ENCODE measurements at places on chromosomes 12 and 14. TPM values are rescaled to one million over a fixed set of nuclear protein-coding genes. Genes with fewer than 3 reads are reported as not detected.

KLHDC1 gene
- polyA plus RNA-seq: 2.3 TPM

DDX55 gene
- polyA plus RNA-seq: 9.2 TPM

DNA sequence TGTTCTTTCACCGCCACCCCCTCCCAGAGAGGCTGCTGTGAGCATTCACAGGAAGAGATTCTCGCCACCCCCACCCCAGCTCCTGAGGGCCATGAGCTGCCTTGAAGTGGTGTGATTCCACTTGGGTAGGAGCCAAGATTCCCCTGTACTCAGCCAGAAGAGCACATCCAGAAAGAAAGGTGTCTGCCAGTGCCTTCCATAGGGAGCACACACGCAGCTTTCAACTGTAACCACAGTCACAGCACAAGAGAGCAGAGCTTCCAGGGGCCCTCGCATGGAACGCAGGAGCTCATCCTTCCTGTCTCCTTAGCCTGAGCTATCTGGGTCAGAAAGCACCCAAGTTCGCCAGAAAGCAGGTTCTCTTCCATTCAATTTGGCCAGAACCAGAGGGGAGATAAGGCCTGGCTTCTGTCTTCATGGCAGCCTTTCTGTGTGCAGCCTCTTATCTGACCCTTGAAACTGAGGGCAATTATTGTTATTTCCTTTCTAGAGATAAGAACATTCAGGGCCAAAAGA, 66.6 kb upstream of the SCN8A start:
- H3K4me3 ChIP-seq: no peak overlapping the region
- no peaks in the 10 kb centered on the region for H3K27me3 ChIP-seq
- no peaks in the 10 kb centered on the region for H3K36me3 ChIP-seq
- H3K4me1 ChIP-seq: no peaks in the 10 kb centered on the region

DNA sequence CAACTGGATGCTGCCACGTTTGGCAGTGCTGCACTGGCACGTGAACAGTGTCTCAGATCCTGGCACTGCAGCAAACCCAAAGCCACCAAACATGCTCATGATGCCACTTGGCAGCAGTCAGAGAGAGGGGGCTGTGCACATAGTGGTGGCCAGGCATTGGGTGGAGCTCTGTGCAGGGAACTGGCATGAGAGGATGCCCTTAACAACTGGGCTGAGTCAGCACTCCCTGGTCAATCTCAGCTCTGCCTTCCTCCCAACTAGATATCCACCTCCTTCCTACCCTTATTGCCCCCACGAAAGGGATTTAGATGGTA, 37.0 kb downstream of the ZFHX2 start:
- H3K27ac ChIP-seq: no peak overlapping the region
- H3K4me1 ChIP-seq: no peaks in the 10 kb centered on the region
- H3K36me3 ChIP-seq: no peaks in the 10 kb centered on the region
- no peak overlapping the region for H3K4me3 ChIP-seq
- no peaks in the 10 kb centered on the region for H3K27me3 ChIP-seq

DNA sequence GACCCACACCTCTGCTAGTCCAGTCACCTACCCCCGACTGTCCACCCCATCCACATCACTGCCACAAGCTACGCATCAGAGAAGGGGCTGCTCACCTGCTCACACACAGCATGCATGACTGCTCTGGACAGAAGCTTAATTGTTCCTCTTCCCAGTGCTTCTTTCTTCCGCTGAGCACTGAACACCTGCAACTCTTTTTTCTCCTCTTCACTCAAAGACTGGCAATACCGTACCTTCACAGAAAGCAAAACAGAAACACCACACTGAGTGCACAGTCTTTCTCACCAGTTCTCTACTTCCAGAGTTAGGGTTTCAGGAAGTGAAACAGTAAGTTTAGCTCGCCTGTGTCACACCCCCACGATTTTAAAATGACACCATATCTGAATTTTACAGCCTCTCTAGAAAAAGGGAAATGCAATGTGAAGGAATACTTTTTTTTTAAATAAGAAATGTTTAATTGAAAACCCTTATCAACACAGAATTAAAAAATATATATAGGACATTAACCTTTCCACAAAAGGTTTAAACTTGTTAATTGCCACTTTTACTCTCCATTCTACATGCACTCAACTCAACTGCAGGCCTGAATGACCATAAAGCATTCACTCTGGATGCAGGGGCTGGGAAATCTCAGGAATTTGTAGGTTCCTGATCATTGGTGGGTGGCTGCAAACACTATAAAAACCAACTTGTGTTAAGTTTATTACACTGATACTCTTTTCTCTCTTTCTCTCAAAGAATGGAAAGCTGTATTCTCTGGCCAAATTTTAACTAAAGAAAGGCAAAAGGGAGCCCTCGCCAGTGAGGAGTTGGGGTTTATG, 120.0 kb downstream of the PRICKLE1 start:
- H3K27ac ChIP-seq: no peak overlapping the region
- peaks cover 4% of the 10 kb centered on the region for H3K36me3 ChIP-seq
- H3K4me3 ChIP-seq: no peak overlapping the region
- H3K4me1 ChIP-seq: peaks cover 15% of the 10 kb centered on the region
- peak; percentile 88 for DNase-seq

- H3K4me1 ChIP-seq: peaks cover 35% of the 10 kb centered on the region
- peak overlapping the region; percentile 3 for H3K27ac ChIP-seq
- peak; percentile 33 for DNase-seq
- H3K27me3 ChIP-seq: no peaks in the 10 kb centered on the region
These were observed 5.7 kb downstream of the YBX3 start for GRCh38 chr12:10717410-10717809.

DNA sequence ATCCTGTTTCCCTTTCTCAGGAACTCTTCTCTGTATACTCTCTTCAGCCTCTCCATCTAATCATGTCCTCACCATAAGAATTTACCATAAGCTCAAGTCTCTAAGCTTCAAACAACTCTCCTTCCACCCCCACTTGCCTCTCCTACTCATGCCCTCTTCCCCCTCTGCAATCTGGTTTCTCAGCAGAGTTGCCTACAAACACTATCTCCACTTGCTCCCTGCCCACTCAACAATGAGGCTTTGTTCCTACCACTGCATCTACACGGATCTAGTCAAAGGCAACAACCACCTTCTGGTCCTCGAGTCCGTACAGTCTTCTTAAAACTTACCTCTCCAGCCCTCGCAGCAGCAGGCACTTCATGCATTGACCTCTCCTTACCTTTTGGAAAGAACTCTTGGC, 17.2 kb upstream of the FBLN5 start:
- no peaks in the 10 kb centered on the region for H3K27me3 ChIP-seq
- no peak overlapping the region for H3K27ac ChIP-seq
- H3K4me1 ChIP-seq: peaks cover 7% of the 10 kb centered on the region
- H3K4me3 ChIP-seq: no peak overlapping the region
- DNase-seq: no peak

- H3K36me3 ChIP-seq: no peaks in the 10 kb centered on the region
- no peak overlapping the region for H3K27ac ChIP-seq
- no peaks in the 10 kb centered on the region for H3K4me1 ChIP-seq
- H3K4me3 ChIP-seq: no peak overlapping the region
These were observed 20.3 kb upstream of the PPP2R5E start for GRCh38 chr14:63563370-63564026.

Measured in kidney (tissue), 22 donors.